NCI-H510A (cell line): ENCODE measurements at places on chromosomes 2 and 18.
A peak's percentile ranks its signal among the peaks of the same experiment; 100 is the strongest.

DNA sequence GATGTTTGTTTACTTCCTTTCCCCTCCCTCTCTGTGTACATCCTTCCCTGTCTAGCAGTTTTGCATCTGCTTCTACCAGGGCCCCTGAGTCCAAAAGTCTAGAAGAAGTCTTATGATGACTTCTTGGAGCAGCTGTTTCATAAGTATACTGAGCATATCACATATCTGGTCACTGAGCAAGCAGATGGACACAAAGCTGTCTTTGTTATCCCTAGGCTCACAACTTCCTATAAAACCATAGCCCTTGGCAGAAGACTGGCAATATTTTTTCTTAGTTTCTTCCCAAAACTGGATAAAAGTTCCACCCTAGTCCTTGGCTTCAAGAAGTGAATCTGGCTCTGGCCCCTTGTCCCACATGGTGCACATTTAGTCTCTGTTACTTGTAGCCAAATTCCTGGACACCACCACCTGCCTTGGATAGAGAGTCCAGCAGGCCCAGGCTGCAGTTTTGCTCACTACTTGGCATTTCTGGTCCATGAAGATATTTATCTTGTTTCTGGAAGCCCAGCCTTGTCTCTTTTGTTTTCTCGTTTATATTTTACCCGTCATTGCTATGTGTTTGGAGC is 22.5 kb downstream of the THOC1 start:
- DNase-seq: no peak

DNA sequence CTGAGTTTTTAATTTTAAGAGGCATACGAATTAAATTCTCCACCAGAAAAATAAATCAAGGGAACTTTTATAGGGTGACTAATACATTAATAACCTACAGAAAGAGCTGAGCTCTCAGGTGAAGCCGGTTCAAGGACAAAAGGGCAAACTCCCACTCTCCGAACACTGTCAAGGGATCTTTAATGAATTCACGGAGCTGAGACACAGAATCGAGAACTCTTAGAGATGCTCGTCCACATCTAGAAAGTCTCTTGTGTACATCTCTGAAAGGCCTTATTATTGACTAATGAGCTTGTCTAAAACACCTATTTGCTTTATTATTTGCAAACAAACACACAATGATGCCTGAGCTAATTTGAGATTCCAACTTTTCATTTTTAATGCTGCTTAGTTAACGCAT is 33.3 kb upstream of the PIK3C3 start:
- no peak for DNase-seq

DNA sequence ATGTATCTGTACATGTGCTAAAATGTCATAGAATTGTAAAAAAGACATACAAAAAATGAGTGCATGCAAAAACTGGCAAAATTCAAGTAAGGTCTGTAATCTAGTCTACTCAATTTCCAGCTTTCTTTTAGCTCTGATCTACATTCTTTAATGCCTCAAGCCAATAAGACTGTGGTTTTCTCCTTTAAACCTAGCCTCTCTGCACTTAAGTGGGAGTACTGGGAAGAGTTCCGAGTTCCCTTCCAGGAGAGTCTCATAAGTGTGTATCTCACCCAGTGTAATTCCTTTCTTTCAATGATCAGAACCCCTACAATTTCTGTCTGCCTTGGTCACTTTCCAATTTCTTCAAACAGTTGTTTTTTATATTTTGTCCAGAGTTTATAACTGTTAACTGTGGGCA is 150.1 kb downstream of the PTRHD1 start:
- no peak for DNase-seq

DNA sequence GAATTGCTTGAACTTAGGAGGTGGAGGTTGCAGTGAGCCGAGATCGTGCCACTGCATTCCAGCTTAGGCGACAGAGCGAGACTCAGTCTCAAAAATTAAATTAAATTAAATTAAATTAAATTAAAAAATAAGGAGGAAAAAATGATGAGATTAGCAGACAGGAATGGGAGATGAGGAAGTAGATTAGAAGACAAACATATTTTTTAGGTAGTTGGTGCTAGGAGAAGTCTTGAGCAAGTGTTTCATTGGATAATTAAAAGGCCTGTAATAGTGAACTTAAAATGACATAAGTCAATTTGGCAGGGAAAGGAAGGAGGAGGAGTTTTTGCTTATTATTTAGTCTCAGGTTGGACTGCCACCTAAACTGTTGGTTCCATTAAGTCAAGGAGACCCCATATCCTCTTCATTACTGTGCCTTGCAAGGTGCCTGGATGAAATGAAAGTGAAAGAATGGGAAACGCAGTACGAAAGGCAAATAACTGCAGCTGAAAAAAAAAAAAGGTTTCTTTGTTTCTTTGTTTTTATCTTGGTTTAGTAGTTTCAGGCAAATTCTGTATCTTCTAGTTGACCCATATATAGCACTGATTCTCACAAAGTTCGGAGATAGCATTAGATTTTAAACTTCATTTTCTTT is 162.0 kb downstream of the SLC8A1 start:
- DNase-seq: no peak

DNA sequence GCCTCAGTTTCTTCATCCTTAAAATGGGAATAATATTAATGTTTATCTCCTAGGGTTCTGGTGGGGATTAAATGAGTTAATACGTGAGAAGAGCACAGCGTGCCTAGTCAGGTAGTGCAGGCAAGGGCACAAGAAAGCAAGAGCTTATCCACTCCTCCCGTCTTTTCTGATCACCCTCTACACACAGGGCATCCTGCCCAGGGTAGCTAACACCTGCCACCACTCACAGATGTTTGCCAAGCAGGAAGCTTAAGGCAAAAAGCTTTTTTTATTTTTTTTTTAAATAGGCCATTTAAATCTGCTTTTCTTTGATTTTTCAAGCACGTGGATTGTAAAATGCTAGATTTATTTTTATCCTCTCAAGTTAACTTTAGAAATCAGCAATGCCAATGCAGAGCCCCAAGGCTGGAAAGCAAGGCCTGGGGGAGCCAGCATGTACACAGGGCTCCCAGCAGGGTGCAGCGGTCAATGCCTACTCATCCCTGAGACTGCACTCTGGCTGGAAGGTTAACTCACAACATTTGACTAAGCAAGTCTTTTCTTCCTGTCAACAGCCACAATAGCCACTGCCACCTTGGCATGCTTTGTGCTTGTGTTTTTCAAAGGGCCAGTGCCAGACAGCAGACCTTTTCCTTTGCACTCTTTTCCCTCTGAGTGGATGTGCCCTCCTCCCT is 86.5 kb upstream of the ACAA2 start:
- DNase-seq: peak; percentile 18

GRCh38 chr2:68771211-68771751 is 36.7 kb downstream of the ARHGAP25 start:
- no peak for DNase-seq
